Stimulated activated CD8-positive, alpha-beta memory T cell treated with anti-CD3 and anti-CD28 coated beads, Interleukin-12 subunit alpha, Interleukin-12 subunit beta, amount 100 ng/mL, for 4 hours (primary cell): ENCODE measurements at places on chromosomes 3 and 15.

- no peak for DNase-seq
These were observed 941 bp upstream of the SH3BP5 start for GRCh38 chr3:15333099-15333955.

DNA sequence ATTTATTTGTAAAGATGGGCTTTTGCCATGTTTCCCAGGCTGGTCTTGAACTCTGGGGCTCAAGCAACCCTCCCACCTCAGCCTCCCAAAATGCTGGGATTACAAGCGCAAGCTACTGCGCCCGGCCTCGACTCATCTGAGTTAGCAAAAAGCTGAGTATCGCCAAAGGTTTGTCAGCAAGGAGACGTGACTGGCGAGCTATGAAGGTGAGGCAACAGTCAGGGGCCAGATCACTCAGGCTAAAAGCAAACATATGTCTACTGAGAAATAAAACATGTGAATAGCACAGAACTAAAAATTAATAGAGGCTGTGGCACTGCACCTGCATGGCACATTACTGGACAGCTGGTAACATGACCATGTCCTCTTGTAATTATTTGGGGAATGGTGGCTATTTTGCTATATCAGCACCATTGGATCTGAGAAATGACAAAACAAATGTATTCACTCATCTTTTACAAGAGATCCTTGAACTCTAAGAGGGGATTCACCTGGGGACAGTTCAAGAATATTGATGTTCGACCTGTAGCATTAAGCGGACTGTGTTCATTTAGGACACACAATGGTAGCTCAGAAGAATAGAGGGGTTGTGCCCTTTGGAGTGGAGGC is 10.0 kb upstream of the SLC25A26 start:
- no peak for DNase-seq

DNA sequence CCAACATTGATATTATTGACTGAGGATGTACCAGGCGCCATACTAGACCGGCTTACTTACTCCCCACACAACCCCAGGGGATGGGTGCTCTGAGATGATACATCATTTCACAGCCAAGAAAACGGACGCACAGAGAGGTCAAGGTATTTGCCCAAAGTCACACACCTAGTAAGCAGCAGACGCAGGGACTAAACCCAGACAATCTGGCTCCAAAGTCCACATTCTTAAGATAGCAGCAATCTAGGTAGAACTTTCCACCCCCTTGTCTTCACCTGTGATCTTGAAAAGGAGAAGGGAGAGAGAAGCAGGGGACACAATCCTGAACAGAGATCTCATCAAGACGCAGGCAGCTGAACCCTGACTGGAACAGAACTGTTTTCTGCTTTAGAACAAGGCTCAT is 200.6 kb downstream of the XXYLT1 start:
- DNase-seq: no peak

- DNase-seq: no peak
These were observed 136.4 kb downstream of the LIPC start for GRCh38 chr15:58568157-58568571.

GRCh38 chr3:38829404-38829803 is 13.4 kb upstream of the SCN10A start:
- no peak for DNase-seq

GRCh38 chr15:41919201-41919820 is 25.5 kb upstream of the SPTBN5 start:
- no peak for DNase-seq

DNA sequence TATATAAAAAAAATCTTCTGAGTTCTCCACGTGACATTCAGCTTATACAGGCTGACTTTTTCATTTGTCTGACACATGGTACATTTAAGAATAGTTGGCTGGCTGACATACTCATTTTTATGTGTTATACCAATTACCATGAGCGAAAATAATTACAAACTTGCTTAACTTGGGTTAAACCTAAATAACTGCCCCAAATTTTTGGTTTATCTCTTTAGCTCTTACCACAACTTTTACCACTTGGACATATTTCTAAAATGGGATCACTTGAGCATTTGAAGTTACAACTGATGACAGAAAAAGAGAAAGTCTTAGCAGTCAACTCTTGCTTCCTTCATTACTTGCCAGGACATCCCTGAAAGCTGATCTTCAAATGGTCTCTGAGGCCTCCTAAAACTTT is 618.1 kb downstream of the RBMS3 start:
- DNase-seq: no peak

GRCh38 chr15:62071711-62072308 is 5.0 kb downstream of the C2CD4A start:
- no peak for DNase-seq

- no peak for DNase-seq
These were observed 85.1 kb downstream of the PDCD6IP start for GRCh38 chr3:33883538-33883950.
